ENCODE measurements at places on chromosomes 1 and 21.

DNA sequence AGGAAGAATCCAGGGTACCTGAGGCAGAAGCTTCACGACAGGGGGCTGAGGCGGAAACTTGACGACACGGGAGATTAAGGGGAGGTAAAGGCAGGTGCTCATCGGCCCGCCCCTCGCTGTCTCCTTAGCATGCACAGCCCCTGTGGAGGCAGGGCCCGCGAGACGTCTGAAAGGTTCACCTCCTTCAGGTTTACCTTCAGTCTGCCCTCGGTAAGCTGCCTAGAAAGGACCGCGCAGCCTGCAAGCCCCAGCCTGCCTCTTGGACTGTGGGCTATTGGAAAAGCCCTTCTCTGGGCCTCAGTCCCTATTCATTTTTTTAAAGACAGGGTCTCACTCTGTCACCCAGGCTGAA is 28.5 kb downstream of the KNCN start:
- DNase-seq: no peak

- no peak for DNase-seq
Measured at GRCh38 chr21:34792504-34793089, 123.8 kb downstream of the CLIC6 start.

DNA sequence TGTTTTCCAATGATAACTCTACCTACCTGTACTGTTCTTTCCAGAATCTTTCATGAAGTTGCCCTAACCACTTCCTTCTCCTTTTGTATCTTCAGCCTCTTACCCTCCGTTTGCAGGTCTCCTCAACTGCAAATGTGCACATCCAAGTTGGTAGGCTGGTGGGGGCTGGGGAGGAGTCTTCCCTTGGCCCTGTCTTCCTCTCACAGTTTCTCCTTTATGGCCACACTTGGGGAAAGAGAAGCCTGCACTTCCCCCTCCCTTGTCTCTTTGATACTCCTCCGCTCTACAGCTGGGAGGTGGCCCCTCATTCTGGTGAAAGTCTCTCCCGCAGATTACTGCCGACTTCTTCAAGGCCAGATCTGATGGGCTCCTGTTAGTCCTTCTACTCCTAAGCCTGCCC is 26.9 kb upstream of the GPR88 start:
- no peak for DNase-seq

DNA sequence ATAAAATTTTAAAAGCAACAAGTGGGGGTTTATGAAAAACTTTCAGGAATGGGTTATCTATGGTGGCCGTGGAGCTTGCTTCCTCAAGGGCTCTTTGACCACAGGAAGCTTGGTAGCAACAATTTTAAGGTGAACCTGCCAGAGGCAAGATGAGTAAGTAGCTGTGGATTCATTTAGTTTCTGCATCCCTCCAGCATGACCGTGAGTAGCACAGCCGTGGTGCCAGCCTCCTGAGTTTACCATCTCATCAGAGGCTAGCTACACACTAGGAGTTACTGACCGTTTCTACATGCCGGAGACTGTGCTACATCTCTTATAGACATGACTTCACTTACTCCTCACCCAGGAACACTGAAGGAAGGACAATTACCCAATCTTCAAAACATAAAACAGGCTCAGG is 30.1 kb upstream of the PLEKHG5 start:
- no peak for DNase-seq

GRCh38 chr21:27192281-27192949 is 225.5 kb upstream of the ADAMTS5 start:
- DNase-seq: no peak

DNA sequence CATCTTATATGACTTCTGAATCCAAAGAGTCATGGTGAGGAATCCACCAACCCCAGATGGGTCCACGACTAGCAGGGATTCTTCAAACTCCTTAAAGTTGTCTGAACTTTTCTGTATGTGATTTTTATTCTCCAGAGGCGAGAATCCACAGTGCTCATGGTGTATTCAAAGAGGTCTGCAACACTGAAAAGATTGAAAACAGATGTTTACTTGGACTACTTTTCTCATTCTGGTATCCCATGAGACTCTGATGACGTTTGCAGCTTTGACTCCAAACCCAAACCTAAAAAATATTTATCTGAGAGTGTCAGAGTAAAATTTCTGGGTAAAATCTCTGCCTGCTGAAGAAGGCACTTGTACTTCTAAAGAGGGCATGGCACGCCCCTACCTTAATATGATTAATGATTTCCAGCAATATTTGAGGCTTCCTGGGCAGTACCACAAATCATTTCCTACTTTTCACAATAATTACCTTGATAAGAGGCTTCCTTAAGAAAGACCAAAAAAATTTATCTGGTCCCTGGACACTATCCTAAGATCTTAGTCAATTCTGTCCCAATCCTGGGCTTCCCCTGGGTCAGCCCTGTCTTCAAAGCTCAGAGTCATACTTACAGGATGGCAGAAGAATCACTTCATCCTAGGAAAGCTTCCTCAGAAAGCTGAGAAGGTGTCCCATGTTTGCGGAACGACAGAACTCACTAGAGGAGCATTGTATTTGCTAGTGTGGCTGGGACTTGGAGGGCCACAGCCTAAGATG is 76.5 kb upstream of the MAP10 start:
- peak; percentile 32 for DNase-seq

GRCh38 chr1:170935231-170935630 is at the start of gene MROH9:
Gene MROH9, plus strand, starts transcription at chr1:170935534. Its CDS starts 10,023 bp downstream, at chr1:170945557.
- no peak for DNase-seq

DNA sequence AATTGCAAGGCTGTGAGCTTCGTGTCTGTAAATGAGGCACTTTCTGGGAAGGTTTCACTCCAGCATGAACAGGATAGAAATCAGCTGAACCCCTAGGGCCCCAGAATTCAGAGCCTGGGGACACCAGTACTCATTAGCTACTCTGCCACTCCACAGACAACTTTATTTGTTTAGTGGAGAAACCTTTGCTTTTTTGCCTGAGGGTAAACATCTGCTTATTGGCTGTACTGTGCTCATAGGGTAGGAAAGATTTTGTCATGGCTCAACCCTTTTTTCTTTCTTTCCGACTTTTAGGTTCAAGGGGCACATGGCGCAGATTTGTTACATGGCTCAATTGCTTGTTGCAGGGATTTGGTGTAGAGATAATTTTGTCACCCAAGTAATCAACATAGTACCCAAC is 138.4 kb upstream of the BACE2 start:
- no peak for DNase-seq

- DNase-seq: no peak
Measured at GRCh38 chr1:155933591-155934096, 569 bp downstream of the KHDC4 start.

GRCh38 chr1:211017075-211017718 is 116.8 kb downstream of the KCNH1 start:
- no peak for DNase-seq

GRCh38 chr21:45763506-45763905 is 120.0 kb downstream of the PCBP3 start:
- no peak for DNase-seq

DNA sequence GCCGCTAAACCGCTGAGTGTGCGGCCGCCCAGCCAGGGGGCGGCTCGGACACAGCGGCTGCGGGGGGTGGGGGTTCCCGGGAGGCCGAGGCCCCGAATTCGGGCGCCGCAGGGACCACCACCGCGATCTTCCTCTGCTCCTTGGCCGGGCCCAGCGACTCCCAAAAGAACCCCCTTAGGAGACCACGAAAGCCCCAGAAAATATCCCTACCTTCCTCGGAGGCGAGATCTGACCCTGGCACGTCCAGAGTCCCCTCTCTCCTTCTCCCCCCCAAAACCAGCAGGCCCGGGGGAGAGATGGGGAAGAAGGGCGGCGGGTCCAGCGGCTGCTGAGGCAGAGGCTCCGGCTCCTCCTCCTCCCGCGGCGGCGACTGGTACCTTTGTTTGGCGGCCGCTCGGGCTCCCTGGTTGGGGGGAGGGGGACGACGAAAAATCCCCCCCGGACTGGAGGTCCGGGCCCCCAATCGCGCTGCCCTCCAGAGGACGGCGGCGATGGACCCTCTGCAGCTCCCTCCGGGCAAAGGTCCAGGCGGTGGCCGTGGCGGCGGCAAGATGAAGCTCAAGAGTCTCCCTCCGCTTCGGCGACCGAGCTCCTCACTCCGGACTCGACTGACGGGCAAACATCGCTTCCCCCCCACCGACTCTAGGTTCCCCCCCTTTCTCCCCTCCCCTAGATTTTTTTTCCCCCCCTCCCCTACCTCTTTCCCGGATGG is at the start of gene ARID4B:
Gene ARID4B (minus strand): TSS at position 621 of the 712 bp plus-strand sequence. CDS start 1,260 bp downstream, outside the sequence.
- no peak for DNase-seq

DNA sequence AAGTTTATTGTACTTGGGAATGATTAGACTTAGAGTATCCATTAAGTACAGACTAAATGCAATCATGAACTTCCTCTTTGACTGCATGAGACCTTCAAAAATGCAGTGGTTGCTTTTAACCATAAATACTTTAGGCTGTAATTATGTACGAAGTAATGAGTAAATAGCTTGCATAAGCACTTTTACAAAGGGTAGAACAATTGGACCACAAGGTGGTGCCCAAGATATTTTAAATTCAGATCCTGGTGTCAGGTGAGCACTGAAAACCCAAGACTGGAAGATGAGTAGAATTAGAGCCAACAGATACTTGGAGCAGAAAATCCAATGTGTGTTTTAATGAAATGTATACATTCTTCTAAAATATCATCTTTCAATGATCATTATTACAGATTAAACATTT is 43.4 kb upstream of the RHOU start:
- no peak for DNase-seq

DNA sequence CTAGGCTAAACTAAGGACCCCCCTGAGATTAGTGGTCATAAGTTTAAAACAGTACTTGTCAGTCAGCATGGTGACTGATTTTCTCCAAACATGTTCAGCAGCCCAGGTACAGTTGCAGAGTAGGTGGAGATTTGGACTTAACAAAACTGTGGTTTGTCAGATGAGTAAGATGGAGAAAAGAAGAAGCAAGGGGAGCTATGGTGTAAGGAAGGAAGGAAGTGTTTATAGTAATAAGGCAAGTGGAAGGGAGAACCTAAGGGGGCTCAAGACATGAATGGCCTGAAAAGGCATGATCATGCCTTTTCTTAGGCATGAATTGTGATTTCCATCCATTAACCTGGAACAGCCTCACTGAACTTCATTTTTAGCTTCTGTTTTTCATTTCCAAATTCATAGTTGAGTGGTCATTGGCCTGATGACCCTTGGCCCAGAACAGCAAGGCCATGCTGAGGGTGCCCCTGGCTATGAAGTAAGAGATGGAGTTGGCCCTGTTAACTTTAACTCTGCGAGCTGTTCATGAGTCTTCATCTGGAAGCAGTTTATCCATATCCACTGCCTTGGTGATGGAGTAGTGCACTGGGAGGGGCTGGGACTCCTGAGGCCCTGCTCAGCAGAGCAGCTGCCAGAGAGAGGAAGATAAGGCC is 60.7 kb downstream of the LRRC8D start:
- DNase-seq: no peak

- no peak for DNase-seq
Measured at GRCh38 chr1:43464681-43465504, 11.2 kb upstream of the HYI start.

GRCh38 chr1:78501203-78501602 is 10.4 kb downstream of the PTGFR start:
- DNase-seq: no peak

DNA sequence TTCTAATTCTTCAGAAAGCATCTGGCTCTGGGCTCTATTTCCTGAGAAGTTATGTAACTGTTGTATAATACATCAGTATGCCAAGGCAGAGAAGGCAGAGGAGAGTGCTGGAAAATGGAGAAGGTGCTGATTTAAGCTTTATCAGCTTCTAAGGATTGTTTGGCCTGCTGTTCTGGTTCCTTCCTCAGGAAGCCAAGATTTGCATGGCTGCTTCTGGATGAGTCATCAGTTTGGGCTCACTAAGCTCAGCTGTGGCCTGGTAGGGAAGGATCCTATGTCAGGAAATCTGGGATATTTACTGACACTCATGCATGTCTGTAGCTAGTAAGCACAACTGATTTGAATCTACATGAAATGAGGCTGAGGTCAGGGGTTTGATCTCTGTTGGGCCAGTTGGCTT is 73.2 kb upstream of the ADGRL4 start:
- DNase-seq: peak; percentile 65

DNA sequence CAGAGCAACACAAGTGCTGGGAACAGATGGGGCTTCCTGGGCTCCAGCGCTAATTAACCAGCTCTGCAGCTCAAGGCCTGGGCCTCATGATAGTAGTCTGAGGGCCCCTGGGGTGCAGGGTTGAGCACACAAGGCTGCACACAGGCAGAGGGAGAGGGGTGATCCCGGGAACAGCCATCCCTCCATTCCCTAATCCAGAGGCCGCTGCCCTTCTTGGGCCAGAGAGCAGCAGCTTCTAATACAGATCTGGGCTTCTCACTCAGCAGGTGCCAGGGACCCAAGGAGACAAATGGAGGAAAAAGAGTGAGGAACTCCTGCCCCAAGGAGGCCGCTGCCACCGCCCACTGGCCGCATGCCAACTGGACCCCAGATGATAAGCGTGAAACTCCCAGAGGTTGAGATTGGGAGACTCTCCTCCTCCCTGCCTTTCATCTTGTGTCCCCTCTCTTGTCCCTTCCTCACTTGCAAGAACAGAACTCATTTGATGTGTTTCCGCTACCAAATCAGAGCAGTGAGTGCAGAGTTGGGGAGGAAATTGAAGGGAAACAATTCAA is 58.0 kb upstream of the IFNAR2 start:
- DNase-seq: no peak

DNA sequence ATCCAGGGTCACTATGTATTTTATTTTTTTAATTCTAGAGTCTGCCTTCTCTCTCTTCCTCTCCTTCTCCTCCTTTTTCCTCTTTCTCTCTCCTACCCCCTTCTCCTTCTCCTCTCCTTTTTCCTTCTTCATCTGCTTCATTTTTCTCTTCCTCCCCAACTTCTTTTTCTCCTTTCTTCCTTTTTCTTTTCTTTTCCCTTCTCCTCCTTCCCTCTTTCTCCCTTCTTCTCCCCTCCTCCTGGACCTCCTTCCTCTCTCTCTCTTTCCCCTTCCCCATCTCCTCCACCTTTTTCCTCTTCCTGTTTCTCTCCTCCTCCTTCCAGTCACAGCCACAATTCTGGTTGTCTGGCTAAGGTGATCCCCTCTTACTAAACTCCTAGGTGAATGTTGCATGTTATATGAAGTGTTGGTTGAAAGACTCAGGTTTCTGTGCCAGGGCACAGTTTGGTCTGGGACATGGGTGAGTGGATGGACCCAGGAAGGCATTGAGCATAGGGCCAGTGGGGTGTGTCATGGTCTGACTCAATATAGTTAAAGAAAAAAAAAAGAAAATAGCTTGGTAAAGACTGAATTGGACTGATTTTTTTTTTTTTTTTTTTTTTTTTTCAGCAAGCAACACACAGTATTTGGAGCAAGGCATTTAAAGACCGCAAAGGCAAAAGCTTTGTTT is 266.9 kb downstream of the TGFB2 start:
- no peak for DNase-seq

GRCh38 chr1:181737056-181737455 is 253.7 kb downstream of the CACNA1E start:
- no peak for DNase-seq

GRCh38 chr1:100969327-100969726 is 56.3 kb downstream of the DPH5 start:
- no peak for DNase-seq

All from AG09319 (cell line).